ENCODE measurements at places on chromosomes 5 and 9.
A peak's percentile ranks its signal among the peaks of the same experiment; 100 is the strongest.

- DNase-seq = no peak
Measured at GRCh38 chr5:143316844-143317631, 86.4 kb downstream of the NR3C1 start.

DNA sequence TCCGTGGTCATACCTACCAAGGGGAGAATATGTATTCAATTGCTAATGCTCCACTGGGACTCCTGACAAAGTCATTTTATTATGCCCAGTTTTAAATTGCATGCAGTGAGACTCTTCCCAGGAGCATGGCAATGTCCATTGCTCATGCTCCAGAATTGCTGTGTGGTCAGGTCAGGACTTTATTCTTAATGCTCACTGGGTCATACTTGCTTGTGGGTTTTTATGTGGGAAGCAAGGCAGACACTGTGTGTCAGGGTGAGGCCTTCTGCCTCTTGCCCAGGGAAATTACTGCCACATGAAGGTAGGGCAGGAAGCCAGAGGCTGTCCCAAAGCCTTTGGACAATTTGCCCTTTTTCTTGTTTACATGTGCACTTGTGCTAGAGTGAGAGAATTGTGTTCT, 164.6 kb upstream of the MEF2C start:
- no peak for DNase-seq

DNA sequence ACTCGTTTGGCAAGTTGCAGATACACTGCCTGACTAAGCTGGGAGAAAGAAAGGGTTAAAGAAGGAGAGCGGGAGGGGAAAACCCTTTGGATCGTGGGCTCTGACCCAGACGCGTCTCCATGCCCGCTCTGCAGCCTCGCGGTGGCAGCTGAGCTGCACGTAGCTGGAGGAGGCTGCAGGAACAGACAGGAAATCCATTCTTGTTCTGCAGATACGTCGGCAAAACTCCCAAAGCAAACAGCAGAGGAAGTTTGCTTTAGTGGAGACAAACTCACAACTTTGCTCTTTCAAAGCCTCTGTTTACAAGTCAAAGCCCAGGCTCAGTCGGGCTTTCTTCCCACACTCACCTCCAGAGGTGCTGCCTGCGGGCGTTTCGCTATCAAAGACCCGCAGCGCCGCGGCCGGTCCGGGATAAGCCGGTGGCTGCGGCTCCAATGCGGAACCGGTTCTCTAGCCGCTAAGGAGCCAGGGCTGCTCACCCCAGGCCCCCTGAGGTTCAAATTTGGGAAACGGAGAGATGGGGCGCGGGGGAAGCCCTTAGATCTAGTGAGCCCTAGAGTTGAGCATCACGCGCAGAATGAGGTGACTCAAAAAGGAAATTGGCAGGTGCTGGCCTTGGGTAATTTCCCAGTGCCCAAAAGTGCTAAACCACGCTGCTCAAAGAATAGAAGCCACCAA, 60.7 kb downstream of the MAT2B start:
- peak; percentile 3 for DNase-seq

GRCh38 chr5:154756868-154757813, 2.0 kb downstream of the LARP1 start:
- DNase-seq = peak; percentile 32

- no peak for DNase-seq
Measured at GRCh38 chr9:114694719-114695269, 12.8 kb upstream of the TEX48 start.

- DNase-seq = no peak
Measured at GRCh38 chr5:93572608-93573353, 8.2 kb downstream of the NR2F1-AS1 start.

GRCh38 chr5:78552729-78553342, 95.7 kb downstream of the LHFPL2 start:
- DNase-seq = no peak

GRCh38 chr5:139391570-139392323, 2.0 kb upstream of the MZB1 start:
- DNase-seq = no peak

DNA sequence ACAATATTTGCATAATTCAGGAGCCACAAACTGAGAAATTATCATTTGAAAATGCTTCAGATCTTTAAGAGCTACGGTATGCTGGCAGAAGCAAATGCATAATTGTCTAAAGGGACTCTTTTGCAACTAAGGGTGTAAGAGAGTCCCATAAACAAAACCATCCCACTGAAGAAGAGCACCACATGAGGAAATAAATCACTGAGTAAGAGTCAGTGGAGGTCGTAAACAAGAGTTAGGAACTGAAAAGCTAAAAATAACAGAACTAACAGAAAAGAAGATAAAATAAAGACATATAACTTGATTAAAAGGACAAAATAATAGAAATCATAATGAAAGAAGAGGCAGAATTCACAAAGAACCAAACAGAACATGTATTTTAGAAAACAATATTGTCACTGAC, 3.5 kb upstream of the SMC2 start:
- DNase-seq = no peak

DNA sequence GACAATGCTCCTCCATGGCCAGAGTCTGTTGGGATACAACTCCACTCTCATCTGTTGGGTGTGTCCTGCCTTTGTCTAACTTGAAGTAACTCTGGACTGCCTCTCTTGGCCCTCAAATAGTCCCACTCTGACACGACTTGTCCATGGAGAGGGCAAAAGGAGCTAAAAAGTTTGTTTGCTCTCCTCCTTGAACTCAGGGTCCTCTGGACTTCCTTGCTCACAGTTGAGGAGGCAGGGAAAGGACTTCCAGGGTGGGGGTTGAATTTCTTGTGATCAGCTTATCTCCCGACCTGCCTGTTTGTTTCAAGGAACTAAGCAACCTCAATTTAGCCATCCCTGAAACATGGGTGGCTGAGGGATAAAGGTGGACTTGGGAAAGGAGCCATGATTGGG, 11.7 kb downstream of the DNAJB5 start:
- no peak for DNase-seq

DNA sequence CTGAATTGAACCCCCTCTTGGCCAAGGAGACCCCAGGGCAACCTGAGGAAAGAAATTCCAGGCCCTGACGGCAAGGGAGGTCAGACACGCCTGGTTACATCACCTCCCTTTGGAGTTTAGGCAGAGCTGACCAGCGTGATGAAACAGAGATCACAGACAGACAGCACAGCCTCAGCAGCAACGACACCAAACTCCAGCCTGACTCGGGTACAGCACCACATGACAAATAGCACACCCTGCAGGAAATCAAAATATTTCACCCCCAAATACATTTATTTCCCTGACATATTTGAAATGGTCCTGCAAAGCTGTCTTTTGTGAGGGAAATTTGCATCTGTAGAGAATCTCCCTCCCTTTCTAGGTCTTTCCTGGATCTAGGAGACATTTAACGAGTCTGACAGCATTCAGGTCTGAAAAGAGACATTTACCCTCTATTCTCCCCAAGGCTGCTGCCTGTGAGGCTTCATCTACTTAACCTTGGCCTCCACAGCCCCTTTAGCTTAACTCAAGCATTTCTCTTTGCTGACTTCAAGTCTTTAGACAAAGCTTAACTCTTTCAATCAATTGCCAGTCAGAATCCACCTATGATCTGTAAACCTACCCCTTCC, 2.6 kb downstream of the QSOX2 start:
- DNase-seq = no peak

Measured in T-helper 9 cell (primary cell).